ENCODE measurements at places on chromosomes 7 and 10.

- no peak for DNase-seq
These were observed 209.4 kb downstream of the CELF2 start for GRCh38 chr10:11227103-11227502.

- peak; percentile 41 for DNase-seq
These were observed 11.5 kb downstream of the PMS2 start for GRCh38 chr7:5997210-5997808.

DNA sequence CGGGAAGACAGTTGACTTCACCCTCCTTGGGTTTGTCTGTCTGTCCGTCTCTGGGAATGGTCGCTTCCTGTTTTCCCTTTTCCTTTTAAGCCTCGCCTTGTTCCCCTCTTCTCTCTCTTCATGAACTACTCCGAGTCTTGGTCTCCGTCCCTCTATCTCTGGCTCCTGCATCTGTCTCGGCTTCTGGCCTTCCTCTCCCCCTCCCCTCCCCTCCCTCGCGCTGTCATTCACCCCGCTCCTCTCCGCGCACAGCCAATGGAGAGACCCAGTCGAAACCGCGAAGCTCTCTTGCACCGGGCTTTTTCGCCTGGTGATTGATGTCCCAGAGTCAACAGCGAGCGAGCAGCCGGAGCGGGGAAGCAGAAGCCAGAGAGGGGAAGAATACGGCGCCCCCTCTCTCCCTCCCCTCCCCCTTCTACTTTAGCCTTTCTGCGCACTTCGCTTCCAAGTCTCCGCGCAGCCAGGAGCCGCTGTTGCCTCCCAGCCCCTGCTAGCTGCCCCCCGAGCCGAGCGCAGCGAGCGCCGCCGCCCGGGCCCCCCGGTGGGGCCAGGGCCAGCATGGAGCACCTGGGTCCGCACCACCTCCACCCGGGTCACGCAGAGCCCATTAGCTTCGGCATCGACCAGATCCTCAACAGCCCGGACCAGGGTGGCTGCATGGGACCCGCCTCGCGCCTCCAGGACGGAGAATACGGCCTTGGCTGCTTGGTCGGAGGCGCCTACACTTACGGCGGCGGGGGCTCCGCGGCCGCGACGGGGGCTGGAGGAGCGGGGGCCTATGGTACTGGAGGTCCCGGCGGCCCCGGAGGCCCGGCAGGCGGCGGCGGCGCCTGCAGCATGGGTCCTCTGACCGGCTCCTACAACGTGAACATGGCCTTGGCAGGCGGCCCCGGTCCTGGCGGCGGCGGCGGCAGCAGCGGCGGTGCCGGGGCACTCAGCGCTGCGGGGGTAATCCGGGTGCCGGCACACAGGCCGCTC lies at the start of gene TLX1:
Gene TLX1, plus strand, starts transcription at position 317 of the 978 bp plus-strand sequence. Its CDS starts 242 bp downstream, at position 559.
- no peak for DNase-seq

- no peak for DNase-seq
These were observed 53.8 kb downstream of the ST7 start for GRCh38 chr7:117006907-117007684.

DNA sequence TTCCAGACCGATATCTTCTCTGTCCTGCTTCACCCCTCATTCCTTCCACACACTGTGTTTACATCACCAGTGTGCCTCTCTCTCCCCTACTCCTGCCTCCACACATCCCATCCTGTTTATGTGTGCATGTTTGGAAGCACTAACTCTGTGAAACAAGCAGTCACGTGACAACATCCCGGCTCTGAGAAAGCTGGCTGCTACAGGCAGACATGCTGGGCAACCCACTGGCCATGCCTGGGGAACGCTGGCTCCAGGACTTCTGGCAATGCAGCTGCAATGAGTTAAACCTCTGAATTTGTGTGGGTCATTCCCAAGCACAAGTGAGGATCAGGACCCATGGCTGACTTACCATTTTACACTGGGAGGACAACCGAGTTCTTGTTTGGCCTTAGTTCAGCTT lies 74.0 kb downstream of the WNT2 start:
- DNase-seq: no peak

- DNase-seq: no peak
These were observed 101.8 kb upstream of the RELN start for GRCh38 chr7:104091242-104091641.

DNA sequence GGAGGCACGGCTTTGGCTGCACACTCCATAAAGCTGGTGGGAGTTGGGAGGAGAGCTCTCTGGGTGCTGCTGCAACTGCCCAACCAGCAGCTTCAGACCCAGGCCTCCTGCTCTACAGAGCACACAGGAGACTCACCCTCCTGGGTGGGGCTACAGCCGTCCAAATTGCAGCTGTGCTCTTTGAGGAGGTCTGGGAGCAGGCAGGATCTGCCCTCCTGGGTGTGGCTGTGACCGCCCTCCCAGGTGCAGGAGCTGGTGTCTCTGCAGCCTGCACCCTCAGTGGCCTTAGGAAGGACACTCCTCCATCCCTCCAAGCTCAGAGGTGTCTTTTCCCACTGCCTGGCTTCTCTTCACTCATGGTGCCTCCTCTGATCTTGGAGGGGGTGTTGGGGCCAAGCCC lies 20.0 kb upstream of the PRF1 start:
- no peak for DNase-seq

- no peak for DNase-seq
These were observed 170.9 kb upstream of the NPVF start for GRCh38 chr7:25399000-25399750.

DNA sequence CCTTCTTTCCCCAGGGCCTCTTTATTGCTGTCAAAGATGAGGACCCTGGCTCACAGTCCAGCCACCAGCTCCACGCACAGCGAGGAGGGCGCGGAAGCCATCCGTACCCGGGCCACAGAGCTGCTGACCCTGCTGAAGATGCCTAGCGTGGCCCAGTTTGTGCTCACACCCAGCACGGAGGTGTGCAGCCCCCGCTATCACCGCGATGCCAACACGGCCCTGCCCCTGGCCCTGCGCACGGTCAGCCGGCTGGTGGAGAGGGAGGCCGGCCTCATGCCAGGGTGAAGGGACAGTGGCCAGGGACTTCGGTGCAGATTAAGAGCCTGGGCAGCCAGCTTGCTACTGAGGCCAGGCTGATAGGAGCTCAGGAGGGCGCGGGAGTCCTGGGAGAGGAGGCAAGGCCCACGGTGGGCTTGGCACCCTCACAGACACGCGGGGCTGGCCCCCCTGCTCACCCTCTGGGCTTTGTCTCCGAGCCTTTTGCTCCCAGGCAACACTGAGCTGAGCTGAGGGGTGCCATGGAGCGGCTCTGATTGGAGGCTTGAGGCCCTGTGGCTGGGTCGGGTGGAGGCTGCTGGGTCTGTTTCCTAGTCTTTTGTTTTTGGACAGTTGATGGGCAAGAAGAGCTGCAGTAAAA lies 15.8 kb downstream of the AP5Z1 start:
- DNase-seq: no peak

GRCh38 chr10:51789118-51789517 lies 89.7 kb upstream of the CSTF2T start:
- no peak for DNase-seq
